CD4-positive, alpha-beta memory T cell (primary cell): ENCODE measurements at places on chromosomes 7 and 10. TPM values are rescaled to one million over a fixed set of nuclear protein-coding genes. Genes with fewer than 3 reads are reported as not detected.

DNA sequence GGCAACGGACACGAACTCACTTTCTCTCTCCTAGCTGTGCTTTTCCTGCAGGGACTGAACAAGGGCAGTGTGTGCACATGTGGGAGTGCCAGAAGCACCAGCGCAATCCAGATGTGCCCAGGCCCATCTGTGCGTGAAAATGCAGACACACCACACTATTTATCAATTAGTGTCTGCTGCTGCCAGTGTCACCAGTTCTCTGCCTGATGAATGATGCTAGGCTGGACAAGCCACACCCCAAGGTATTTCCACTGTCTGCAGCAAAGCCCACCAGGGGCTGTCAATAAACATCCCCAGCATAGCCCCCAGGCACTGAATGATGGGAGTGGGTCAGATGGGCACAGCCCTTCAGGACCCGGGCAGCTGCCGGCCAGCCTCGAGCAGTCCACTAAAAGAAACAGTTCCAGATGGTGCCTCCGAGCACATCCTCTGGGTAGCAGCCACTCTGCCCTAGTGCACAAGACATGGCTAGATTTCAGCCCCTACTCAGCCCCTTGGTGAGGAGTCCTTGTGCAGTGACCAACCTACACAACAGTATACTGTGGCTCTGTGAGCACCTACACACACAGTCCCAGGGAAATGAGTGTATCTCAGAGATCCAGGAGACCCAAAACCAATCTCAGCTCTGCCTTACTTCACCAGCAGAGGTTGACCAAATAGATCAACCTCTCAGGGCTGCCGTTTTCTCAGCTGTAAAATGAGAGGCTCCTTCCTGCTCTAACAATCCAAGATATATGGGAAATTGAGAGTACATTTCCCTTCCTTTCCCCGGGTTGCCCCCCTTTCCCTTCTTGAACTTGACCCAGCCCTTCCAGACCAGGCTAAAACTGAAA, 314.7 kb downstream of the PLXNA4 start:
- DNase-seq: no peak

LHFPL3 gene
- polyA plus RNA-seq: not detected

DNA sequence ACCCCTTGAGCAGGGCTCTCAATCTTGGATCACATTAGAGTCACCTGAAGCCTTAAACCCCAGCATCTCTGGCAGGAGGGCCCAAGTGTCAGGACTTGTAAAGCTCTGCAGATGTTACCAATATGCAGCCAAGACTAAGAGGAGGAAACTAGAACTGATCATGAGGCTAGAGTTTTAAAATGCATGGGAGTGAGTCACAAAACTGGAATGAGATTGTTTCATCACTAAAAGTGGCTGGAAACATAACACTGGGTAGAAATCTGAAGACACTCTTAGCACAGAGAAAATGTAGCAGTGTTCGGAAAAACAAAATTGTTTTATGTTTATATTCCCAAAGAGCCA, 63.3 kb upstream of the GHITM start:
- no peak for DNase-seq

DNA sequence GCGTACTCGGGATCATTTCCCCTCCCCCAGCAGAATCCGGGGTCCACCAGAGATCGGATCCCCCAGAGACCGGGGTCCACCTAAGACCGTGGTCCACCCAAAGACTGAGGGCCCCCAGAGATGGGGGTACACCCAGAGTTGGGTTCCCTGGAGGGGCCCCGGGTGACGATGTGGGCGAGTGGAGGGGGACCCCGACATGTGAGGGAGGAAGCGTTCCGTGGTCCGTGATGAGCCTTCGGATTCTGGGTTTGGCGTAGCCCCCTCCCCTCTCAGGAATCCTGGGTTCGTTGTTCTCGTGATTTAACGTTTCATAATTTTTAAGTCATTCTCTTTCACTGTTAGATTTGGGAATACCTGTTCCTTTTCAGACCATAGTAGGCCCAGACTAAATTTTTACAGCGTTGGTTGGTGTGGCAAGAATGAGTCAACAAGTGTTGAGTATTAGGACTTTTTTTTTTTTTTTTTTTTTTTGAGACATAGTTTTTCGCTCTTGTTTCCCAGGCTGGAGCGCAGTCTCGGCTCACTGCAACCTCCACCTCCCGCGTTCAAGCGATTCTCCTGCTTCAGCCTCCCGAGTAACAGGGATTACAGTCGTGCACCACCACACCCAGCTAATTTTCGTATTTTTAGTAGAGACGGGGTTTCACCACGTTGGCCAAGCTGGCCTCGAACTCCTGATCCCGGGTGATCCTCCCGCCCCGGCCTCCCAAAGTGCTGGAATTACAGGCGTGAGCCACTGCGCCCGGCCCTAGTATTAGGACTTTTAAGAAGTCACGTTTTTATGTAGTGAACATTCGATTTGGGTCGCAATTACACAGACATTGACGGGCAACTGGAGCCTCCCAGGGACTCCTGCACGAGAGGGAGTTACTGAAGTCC, 672 bp downstream of the GTPBP4 start:
- no peak for DNase-seq

DNA sequence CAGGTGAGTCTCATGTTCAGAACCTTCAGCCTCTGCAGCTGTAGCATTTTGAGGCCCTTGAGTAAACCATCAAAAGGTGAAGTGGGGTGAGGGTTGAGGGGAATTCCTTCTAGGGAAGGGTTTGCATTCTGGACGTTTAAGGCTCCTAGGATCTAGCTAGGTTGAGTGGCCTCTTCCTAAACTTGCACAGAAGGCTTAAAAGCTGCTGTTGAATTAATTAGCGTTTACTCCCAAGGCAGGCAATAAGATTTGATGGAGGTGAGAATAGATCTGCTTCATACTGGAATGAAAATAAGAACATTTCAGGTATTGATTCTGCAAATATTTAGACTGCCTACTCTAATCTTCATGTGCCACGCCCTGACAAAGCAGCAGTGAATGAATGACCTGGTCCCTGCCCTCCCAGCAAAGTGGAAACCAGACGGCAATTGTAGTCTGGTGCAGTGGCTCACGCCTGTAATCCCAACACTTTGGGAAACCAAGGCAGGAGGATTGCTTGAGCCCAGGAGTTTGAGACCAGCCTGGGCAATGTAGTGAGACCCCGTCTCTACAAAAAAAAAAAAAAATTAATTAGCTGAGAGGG, 11.4 kb upstream of the KPNA7 start:
- DNase-seq: no peak

- peak; percentile 79 for DNase-seq
Measured at GRCh38 chr10:85612378-85612775, 754.2 kb downstream of the GRID1 start.

- no peak for DNase-seq
Measured at GRCh38 chr10:26950934-26951333, 90.2 kb upstream of the ABI1 start.
